ENCODE measurements at places on chromosomes 3 and 15. TPM values are rescaled to one million over a fixed set of nuclear protein-coding genes. Genes with fewer than 3 reads are reported as not detected.

Gene GHRL
- 3.0 TPM for total RNA-seq

DNA sequence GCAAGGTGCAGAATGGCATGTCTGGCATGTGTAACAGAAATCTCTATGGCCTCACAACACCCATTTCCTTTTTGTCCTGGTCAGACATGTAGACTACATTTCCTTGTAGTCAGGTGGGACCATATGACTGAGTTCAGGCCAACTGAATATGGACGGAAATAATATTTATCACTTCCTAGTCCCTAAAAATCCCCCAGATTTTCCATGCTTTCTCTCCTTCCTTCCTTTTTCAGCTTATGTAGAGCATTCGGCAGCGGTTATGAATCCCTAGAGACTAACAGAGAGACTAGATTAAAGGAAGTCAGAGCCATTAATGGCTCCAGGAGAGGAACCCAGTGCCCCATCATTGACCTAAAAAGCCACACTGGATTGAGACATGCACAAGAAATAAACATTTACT, 35.8 kb downstream of the SLC9A9 start:
- DNase-seq, result no peak

DNA sequence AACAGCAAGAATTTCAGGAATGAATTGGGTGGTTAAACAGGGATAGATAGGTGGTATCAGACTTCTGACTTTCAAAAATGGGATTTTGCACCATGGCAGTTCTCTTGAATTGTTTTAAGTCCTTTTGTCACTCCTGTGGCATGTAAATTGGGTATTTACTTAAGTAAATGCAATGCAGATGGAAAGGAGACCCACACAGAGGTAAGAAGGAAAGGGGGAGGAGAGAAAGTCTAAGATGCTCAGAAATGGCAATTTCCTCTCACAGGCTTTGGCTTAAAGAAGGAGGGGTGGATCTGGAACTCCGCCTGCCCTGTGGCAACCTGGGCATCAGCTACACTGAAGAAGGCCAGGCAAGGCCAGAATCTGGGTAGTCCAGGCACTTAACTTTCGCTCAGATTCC, 197.1 kb upstream of the UBE2E1 start:
- DNase-seq, result no peak

DNA sequence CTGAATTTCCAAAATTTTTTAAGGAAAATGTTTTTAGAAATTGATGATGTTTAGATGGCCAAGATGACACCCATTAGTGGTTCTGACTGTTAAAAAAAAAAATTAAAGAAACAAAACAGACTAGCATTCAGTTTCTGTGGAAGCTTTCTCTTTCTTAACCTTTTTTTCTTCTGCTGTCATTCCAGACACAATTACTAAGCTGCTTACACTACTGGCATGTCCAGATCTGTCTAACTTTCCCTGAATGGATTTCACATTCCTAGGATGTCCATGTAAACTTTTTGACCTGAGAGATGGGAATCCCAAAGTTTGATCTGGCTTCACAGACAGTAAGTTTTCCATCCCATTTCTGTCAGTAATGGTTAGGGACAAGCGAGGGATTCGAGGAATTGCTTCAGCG, 10.3 kb upstream of the MTMR10 start:
- DNase-seq, result no peak

Gene LRRN1
- total RNA-seq, result 4.3 TPM

DNA sequence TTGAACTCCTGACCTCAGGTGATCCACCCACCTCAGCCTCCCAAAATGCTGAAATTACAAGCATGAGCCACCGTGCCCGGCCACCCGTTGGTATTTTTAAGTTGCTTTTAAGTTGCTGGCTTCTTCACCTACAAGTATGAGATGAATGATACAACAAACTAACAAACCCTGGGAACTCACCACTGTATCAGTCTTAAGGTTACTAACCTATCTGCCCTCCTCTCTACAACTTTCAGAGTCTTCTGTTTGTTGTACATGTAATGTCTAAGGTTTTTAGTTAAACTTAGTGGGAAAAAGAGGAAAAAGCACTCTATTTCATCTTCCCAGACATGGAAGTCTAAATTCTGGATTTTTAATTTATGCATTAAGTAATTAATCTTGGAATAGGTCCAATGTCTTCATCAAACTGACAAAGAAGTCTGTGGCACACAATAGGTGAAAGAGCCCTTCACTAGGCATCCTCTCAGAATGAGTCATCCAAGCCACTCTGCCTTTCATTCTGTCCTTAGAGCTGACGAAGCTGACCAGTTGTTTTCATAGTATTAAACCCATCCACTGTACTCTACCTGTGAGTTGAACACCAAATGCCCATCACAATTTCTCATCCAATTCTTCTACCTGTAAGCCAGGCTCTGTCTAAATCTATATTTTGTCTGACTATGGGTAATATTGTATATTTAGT, 936.1 kb downstream of the TUSC7 start:
- DNase-seq, result no peak

DNA sequence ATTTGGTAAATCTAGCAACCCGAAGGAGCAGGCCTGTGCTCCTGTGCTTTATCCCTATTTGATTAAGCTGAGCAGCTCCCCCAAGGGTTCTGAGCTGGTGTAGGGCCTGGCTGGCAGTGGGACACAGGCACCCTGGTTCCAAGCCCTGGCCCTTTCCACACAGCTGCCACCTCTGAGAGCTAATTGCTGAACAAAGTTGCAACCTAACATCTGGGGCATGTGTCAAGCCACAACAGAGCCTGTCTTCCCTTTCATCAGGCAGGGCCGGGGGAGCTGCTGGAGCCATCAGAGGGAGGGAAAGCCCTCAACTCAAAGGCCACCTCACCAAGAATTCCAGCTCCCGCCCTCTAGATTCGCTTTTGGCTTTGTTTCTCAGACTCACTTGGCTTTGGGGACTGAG, 17.1 kb upstream of the MRPS22 start:
- DNase-seq, result no peak

DNA sequence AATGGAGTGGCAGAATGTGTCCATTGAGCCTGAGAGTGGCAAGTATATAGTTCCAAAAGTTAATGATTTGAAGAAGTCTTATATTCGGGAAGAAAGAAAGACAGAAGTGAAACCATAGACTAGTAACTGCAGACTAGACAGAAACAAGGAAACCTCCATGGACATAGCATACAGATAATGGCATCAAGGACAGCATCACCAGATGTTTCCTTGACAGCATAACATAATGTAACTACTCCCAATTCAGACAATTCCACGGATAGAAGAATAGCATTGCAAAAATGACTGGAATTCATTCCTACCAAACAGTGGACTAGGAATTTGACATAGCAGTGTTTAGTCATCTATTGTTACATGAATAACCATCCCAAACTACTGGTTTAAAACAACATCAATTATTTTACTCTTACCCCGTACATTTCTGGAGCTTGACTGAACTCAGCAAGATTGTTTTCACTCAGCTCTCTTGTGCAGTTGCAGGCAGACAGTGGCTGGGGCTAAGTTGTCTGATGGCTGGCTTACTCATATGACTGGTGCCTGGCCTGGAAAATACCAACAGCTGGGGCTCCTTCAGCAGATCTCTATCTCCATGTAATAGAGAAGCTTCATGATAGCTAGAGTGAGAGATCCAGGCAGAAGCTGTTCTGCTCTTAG, 109.7 kb upstream of the GADL1 start:
- no peak for DNase-seq

- no peak for DNase-seq
Observed at GRCh38 chr15:53197426-53197839, 407.3 kb upstream of the ONECUT1 start.

DNA sequence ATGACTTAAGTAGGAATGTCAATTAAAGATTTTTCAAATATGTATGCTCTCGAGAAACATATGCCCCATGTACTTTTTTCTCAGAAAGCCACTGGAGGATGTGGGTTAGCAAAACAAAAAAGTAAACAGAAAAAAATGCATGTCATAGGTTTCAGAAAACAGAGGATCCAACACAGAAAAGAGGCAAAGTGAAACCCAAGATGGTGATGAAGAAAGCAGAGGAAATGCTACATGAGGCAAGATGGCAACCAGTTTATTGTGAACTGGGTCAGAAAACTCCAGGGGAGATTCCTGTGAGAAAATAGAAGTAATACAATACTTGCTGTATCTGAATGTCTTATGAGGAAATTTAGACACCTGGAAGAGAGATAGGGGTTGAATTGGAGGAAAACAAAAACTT, 30.8 kb upstream of the EOMES start:
- DNase-seq, result no peak

DNA sequence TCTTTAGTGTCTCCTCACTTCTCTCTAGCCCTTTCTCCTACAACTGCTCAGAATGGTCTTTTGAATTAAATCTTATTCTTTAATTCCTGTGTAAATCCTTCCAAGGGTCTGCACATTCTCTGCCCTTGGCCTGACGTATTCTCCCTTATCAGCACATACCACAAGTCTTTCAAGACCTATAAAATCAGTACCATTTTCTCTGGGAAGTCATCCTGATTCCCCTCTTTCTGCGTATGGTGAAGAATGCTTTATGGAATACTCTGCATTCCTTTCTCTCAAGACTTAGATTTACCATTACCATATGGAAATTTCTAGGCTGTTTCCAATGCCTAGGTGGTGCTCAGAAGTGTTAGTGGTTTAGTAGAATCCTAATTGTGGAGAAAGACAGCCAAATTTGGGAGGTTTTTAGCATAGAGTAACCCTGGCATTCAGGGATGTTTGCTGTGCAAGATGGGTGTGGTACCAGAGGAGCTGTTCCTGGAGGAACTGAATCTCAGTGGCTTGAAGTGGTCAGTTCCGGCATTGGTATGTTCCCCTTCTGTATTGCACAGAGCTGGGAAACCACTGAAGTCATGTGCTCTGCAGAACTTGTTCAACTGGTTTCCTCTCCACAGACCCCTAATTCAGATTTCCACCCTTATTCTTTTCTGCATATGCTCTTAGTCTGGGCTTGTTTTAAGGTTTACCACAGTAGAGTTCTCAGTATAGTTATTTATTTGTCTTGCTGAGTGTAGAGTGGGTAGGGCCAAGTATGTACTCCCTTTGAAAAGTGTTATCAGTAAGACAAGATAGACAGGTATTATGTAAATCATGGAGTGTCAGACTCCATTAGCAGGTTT, 24.5 kb downstream of the IQGAP1 start:
- DNase-seq, result no peak

GRCh38 chr3:143648708-143649107, 199.6 kb downstream of the SLC9A9 start:
- DNase-seq, result no peak

Gene CX3CR1
- 0.54 TPM for total RNA-seq
